KG1 (cell line): ENCODE measurements at places on chromosomes 3 and 15.

- no peak for DNase-seq
Measured at GRCh38 chr15:99734575-99734974, 1.3 kb upstream of the LYSMD4 start.

DNA sequence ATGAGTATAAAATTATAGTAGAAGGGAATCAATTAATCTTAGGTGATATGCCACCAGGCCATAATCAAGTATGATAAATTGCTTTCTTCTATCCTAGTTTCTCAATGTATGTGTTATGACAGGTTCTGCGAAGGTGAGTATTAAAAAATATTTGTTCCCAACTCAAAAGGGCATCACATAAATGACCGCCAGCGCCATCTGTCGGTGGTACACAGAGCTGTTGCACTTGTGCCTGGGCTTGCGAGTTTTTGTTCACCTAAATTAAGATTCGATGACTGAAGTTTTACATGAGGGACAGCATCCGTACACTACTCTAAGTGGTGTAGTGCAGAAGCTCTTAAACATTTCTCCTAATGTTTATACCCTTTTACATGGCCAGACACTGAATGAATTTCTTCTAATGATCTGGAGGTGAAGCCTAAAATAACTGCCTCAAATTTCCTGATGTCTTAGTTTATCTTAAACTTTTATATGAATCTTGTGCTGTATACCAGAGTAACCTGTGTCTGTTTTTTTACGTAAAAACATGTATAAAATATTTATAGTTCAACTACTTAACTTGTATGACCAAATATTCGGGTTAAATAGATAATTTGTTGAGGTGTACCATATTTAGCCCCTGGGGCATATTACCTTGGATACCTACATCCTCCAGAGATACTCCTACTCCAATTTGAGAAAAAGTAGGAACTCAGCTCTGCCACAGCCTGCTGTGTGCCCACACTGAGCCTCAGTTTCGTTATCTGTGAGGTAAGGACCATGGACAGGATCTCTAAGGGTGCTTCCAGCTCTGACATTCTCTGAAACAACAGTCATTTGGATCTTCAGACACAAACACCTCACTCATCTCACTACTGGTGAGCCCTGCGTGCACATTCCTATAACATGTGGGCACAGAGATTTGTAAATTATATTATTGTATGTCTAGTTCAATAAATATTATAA, 365.6 kb downstream of the MAGI1 start:
- DNase-seq, result peak; percentile 29

DNA sequence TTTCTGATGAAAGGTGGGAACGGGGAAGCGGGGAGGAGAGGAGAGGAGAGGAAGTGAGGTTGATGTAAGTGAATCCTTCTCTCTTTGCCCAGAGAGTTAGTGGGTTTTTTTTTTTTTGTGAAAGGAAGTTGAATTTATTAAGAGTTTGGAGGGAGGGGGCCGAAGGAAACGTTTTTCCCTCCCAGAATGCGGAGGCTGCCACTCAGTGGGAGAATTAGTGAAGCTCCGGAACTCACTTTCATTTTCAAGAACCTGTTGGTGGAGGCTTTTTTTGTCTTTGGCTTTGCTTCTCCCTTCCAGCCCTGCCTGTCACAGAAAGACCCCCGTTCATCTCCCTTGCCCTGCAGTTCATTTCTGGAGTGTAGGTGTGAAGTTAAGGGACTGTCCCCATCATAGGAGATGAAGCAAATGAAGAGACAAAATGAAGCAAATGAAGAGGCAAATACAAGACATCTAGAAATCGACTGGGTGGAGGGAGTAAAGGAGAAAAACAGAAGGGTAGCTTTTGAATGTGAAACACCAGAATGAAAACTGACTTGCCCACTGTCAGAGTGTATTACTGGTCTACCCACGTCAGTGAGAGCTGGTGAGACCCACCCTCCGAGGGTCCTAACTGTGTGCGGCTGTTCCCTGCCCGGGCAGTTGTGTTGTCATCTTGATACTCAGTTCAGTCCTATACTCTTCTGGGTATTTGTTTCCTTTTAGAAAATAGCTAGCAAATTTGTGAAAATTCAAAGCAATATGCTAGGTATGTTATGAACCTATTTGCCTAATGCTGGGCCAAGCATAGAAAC, 91.5 kb downstream of the ITPR1 start:
- peak; percentile 53 for DNase-seq

GRCh38 chr3:171569571-171570132, 109.4 kb upstream of the TNIK start:
- DNase-seq, result no peak

DNA sequence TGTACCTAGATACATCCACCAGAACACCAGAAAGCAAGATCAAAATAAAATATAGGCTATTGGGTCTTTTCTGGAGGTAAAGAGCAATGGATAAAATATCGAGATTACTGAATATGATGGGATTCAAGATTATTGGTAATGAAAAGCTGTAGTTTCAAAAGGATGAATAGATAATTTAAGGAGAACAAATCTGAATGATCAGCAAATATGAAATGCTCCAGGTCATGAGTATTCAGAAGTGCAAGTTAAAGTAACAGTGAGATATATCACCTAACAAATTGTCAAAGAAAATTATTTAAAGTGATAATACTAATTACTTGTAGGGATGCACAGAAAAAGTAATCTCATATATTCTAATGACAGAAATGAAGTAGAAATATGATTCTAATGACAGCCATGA, 409.6 kb upstream of the MDFIC2 start:
- no peak for DNase-seq

DNA sequence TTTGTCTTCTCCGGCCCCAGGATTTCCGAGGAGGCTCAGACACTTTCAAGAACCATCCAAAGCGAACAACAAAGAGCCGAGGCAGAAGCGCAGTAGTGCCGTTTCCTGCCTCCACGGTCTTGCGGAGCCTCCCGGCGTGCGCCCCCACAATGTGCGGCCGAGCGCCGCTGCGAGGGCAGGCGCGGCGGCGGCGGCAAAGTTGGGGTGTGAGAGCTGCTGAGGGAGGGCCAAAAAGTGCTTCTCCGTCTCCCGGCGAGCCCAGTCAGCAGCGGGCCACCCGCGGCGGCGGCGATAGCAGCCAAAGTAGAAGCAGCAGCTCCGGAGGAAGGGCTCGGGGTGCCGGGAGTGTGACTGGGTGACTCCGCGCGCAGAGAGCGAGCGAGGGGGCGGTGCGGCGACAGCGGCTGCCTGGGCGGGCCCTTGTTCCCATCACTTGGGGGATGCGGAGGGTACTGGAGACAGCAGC, 749.1 kb downstream of the ROBO1 start:
- no peak for DNase-seq
